BE2C (cell line): ENCODE measurements at places on chromosomes 5 and 9.

DNA sequence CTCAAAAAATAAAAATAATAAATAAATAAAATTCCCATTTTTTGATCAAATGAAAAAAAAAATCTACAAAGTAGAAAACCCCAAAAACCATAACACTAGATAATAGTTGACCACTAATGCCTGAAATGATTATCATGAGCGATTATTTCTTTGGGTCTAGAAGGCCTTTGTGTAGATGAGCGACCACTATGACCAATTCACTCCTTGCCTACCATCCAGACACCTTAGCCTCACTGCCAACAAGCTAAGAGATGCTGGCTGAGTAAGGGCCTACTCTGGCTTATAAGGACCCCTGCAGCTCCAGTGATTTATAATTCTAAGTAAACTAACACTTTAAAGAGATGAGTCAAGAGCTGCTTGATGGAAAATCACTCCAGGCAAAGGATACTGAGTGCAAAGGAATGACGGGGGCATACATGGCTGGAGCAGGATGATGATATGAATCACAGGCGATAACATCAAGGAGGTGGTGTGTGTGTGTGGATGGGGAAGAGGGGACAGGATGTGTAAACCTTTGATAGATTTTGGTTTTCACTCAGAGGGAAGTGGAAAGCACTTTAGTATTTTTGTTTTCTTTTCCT is 4.8 kb upstream of the F2RL1 start:
- no peak for DNase-seq

GRCh38 chr9:14517154-14517906 is 175.9 kb downstream of the ZDHHC21 start:
- peak; percentile 54 for DNase-seq

GRCh38 chr5:86971034-86971571 is 296.6 kb upstream of the RASA1 start:
- no peak for DNase-seq

DNA sequence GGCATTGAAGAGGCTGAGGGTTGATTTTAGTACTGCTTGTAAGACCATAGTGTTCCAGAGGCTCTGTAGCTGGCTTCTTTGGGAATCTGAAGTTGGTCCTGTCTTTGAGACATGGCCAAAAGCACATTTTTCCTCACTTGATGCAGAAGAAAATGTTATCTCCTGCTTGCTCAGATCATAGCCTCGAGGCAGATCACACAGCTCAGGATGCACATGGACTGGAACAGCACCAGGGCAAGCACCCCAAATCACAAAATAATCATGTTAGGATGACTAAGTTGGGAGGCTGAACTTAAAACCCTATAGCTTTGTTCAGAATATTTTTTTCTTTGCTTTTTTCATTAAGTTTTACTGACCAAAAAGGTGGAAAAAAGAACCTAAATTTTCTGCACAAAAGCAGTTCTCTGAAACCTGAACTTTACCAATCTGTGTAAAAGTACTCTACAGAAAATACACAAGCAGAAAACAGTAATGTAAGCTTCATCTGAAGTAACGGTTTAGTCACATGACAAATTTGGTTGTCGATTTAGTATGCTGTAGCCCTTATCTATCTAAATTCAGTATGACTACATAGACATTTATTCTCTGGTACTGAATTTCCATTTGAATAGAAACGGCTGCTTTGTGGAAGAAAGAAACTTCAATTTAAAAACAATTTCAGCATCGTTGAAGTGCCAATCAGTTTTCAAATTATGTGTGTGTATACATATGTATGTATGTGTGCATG is 3.4 kb downstream of the KLHL9 start:
- peak; percentile 12 for DNase-seq

- no peak for DNase-seq
These were observed 163.1 kb downstream of the ESM1 start for GRCh38 chr5:54822324-54822687.

DNA sequence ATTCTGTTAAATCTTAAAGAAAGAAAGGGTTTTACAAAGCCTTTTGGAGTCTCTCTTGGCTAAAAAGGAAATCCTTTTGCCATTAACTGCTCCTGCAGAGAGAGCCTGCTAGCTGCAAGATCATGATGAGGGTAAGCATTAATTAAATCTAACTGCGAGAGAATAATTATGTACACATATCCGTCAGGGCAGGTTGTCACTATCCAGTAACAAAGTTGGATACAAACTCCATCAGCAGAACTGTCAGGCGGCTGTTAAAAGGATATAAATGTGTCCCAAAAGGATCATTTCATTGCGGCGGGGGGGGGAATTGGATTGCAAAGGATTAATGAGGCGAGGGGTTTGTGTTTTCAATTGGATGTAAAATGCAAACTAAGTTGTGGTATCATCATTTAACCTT is 289.3 kb downstream of the ASTN2 start:
- DNase-seq = no peak

DNA sequence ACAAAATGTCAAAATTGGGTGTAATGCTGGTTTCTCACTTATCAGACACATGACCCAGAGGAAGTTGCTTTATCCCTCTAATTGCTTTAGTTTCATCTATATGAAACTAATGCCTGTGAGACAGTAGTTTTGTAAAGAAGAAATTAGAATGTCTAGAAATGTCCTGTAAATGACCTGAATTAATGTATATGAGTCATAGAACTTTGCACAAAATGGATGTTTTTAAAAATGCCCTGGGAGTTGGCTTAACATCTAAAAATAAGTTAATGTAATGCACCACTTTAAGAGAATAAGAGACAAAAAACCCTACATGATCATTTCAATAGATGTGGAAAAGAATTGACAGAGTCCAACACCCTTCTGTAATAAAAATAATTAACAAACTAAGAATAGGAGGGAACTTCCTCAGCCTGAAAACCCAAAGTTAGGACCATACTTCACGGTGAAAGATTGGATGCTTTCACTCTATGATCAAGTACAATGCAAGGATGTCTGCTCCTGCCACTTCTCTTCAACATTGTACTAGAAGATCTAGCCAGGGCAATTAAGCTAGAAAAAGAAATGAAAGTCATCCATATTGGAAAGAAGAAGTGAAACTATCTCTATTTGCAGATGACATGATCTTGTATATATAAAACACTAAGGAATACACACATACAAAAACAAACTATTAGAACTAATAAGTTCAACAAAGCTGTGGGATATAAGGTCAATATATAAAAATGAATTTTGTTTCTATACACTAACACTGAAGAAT is 117.9 kb downstream of the MELK start:
- no peak for DNase-seq

DNA sequence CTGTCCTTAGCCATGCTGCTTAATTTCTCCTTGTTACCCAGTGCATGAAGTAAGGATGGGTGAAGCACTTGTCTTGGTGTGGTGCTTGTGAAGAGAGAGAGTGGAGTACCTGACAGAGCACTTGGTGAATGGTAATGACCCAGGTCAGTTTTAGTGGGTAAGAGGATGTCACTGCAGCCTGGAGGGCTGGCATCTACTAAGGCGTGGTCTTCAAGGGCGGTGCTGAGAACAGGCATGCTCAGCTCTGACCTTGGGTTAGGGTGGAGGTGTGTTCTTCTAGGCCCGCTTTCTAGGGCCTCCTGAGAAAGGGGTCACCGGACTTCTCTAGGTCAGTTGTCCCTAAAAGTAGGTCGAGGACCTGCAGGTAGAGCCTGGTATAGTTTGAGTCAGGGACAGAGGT is 25.7 kb downstream of the SH3GL2 start:
- no peak for DNase-seq

- no peak for DNase-seq
These were observed 52.9 kb downstream of the C9orf50 start for GRCh38 chr9:129567842-129568559.

- no peak for DNase-seq
These were observed 161.4 kb upstream of the GAS1 start for GRCh38 chr9:87108661-87109060.

DNA sequence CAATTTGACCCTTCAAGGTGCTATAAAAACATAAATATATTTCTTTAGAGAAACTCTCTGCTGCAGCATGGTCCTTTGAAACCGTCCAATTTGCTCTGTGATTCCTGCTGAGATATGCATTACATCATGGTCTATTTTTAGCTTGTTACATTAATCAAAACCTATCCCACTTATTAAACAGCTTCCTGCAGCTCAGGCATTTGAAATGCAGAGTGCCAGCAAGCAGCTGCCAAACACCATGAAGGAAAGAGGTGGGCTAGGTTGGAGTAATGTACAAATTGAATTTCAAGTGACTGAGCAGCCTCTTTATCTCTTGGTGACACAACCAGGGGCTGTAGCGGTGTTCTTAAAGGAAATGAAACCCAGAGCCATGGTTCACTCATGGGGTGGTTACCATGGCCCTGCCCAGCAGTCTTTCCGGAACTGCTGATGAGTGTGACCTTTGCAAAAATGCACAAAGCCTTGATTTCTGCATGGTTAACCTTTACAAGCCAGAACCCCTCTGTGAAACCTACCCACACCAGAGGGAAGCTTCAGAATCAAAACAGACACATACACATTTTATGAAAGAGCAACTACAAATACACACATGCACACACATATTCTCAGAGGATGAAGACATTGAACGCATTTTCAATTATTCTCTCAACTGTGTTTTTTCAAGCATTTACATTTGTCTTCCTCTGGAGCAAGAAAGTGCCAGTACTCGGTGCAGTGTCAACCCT is 155.8 kb upstream of the ZNF608 start:
- DNase-seq = peak; percentile 53

- DNase-seq = no peak
These were observed 122.2 kb upstream of the FBXL7 start for GRCh38 chr5:15377573-15378340.

- no peak for DNase-seq
These were observed 106.2 kb downstream of the NSG2 start for GRCh38 chr5:174151599-174152181.

DNA sequence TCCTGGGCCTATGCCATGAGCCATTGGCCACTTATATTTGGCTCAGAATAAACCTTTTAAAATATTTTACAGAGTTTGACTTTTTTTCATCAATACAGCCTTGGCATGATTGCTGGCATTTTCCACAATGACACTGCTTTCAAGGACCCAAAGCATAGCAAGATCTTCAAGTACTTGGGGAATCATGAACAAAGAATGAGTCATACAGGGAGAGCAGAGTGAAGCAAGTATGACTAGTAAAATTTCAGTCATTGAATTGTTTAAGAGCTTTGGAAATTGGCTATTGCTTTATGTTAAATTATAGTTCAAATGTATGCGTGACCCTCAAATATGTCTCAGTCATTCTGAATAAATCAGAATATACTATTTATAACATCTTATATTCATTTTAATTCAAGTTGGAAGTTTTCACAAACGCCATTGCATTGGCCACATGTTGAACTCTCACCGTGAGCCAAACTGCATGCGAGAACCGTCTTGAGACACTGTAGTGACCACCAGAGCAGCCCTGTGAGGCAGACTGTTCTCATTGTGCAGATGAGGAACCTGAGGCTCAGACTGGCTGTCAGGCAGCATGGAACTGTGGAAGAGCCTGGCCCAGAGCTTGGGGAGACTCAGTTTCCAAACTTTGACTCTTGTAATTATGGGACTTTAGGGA is 52.9 kb downstream of the GDNF start:
- no peak for DNase-seq

- no peak for DNase-seq
These were observed 1055.5 kb upstream of the DMAC1 start for GRCh38 chr9:8855046-8855445.

- DNase-seq = no peak
These were observed 492.5 kb downstream of the ACTL7B start for GRCh38 chr9:108363311-108363710.

GRCh38 chr5:14281746-14282181 is 138.6 kb downstream of the TRIO start:
- DNase-seq = no peak

GRCh38 chr5:108769352-108769751 is 21.7 kb downstream of the FER start:
- DNase-seq = no peak

DNA sequence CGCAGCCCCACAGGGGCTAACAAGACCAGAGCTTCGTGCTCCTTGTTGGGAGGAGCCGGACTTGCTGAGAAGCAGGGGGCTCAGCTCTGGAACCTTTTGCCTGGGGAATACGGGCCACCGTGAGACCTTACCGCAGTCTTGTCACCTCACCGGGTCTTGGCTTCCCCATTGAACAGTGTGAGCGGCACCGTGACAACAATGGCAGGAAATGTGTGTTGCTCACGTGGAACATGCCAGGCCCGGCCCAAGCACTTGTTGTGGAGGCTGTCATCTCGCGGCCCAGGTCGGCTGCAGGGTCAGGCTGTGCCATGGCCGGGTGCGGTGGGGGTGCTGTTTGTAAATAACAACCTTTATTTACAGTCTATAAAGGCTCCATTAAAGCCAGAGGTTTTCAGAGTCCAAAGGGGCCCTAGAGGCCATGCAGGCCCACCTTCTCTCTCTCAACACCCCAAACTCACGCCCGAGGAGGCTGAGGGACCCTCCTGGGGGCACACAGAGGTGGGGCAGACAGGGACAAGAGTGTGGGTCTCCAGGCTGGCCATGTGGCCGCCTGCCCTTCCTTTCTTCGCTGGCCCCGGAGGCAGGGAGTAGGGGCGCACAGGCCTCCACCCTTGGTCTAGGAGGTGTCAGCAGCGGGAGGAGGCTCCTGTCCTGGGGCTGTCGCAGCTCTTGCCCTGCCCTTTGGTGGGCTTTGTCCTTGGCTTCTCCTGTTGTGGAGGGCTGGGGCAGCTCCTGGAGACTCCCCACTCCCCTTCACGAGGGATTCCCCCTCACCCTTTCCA is 79.7 kb downstream of the TSPAN17 start:
- DNase-seq = no peak

DNA sequence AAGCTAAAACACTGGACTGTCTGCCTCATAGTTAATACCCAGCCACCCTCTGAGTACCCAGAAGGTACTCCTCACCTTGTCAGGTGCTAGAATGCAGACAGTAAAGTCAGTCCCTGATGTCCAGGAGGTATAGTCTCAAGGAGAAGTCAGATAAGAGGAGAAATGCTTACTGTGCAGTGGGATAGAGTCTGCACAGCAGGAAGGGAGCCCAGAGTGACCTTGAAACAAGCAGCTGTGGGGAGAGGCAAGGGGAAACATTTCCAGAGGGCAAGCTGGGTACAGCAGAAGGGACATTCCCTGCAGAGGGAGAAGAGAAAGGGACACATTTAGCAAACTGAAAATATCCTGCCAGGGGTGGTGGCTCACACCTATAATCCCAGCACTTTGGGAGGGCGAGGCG is 122.7 kb downstream of the GCNT1 start:
- no peak for DNase-seq

DNA sequence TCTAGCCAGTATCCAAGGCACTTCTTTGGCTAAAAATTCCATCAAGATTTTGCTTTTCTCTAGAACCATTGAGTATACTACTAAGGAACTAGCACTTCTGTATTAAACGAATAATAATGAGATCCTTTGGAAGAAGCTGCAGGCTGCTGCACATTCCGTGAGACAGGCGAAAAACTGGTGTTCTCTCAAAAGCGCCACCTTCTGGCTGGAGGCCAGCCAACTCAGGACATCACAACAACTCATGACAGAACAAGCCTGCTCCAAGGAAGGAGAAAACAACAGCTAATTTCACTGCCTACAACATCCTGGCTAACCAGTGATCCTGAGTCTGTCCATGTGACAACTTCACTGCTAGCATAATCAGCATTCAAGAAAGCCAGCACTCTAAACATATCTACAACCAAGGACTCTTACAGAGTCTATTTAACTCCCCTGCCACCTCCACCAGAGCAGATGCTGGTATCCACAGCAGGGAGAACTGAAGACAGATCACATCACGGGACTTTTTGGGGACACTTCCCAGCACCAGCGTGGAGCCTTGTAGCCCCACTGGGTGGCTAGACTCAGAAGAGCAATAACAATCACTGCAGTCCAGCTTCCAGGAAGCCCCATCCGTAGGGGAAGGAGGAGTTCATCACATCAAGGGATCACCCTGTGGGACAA is 150.5 kb downstream of the YTHDC2 start:
- peak; percentile 78 for DNase-seq

GRCh38 chr5:8884029-8884428 is 661.8 kb downstream of the SEMA5A start:
- no peak for DNase-seq
